PC-9 (cell line): ENCODE measurements at places on chromosomes 1 and 21. TPM values are rescaled to one million over a fixed set of nuclear protein-coding genes. Genes with fewer than 3 reads are reported as not detected.

DNA sequence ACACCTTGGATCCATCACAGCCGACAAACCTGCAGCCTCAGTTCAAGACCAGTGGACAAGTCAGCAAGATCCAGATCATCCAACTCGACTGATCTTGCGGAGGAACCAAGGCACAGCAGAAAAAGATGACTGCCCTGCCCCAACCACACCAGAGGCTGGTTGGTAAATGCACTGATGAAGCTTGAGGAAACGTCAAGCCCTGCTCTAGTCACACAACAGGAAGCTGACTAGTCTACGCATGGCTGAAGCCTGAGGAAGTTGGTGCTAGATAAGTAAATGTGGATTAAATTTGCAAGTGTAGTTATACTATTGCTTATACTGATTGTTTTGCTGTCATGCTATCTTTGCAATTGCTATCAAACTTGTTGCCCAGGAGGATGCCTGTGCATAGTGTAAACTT is 89.0 kb downstream of the LIPI start:
- DNase-seq: no peak

DNA sequence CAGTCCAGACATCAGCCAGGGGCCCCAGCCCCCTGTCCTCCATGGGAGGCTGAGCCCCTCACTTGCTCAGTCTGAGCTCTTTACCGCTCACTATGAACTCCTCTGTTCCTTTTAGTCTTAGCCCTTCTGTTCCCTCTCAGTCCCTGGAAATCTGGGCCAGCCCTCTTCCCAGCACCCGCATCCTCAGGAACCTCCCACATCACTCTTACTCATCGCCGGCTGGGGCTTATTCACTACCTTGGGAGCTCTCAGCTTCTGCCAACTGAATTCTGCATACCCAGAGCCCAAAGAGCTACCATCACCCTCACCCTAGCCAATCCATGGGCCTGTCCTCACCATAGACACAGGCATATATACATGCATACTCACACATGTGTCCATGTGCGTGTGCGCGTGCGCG is 11.5 kb downstream of the KNCN start:
- DNase-seq: no peak

DNA sequence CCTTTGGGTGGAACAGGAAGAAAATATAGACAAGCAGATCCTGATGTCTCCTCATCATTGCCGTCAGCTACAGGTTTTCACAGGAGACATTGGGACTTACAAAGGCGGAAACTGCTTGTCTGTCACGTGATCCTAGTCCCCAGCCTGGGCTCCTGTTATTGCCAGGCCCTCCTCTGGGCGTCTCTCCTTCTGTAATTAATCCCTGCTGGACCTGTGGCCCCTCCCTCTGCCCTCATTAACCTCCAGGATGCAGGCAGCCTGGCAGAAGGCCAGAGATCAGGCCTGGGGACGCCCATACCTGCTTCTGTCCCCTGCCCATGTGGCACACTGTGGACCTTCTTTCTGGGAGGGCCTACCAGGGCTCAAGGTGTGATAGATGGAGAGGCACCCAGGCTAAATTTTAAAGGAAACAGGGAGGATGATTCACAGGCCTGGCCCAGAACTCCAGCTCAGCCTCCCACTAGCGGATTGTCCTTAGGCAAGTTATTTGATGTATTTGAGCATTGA is 2.4 kb downstream of the S100A5 start:
- no peak for DNase-seq

DNA sequence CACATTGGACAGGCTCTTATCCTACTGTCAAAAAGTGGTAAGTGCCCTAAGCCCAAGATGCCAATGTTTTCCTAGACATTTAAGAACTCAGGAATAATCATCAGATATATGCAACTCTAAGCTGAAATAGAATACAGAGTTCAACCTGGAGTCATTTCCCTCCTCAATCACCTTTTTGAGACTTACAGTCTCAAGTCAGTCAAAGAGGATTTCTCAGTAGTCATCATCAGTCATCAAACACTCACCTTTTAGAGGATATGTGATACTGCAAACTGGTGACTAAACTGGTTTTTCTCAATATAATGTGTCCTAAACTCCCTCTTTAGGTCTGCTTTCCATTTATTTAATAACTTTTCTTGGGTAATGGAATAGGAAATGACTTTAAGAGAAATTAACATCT is 145.3 kb upstream of the ADAMTS5 start:
- no peak for DNase-seq

DNA sequence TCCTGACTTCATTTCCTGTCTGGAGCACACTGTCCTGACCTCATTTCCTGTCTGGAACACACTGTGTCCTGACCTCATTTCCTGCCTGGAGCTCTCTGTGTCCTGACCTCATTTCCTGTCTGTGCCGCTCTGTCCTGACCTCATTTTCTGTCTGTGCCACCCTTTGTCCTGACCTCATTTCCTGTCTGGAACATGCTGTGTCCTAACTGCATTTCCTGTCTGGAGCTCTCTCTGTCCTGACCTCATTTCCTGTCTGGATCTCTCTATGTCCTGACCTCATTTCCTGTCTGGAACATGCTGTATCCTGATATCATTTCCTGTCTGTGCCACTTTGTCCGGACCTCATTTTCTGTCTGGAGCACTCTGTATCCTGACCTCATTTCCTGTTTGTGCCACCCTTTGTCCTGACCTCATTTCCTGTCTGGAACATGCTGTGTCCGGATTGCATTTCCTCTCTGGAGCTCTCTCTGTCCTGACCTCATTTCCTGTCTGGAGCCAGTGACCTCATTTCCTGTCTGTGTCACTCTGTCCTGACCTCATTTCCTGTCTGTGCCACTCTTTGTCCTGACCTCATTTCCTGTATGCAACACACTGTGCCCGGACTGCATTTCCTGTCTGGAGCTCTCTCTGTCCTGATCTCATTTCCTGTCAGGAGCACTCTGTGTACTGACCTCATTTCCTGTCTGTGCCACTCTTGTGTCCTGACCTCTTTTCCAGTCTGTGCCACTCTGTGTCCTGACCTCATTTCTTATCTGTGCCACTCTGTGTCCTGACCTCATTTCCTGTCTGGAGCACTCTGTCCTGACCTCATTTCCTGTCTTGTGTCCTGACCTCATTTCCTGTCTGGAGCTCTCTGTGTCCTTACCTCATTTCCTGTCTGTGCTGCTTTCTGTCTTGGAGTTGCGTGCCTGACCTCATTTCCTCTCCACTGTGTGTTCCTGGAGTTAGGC is 27.6 kb downstream of the SKI start:
- peak; percentile 50 for DNase-seq

The SPRR4 gene
- total RNA-seq: not detected in 2 replicates

The IL19 gene
- not detected in 2 replicates for total RNA-seq
